NCI-H510A treated with DMSO at 0.1 percent for 48 hours (cell line): ENCODE measurements at places on chromosomes 4 and X.

- DNase-seq = no peak
Observed at GRCh38 chr4:106875340-106875739, 160.8 kb downstream of the DKK2 start.

- no peak for DNase-seq
Observed at GRCh38 chrX:9339603-9340491, 125.0 kb upstream of the TBL1X start.

GRCh38 chr4:141580523-141580922 is 55.9 kb upstream of the IL15 start:
- no peak for DNase-seq

GRCh38 chr4:77629885-77630284 is 24.3 kb downstream of the CXCL13 start:
- no peak for DNase-seq

GRCh38 chrX:34377645-34378044 is 245.5 kb upstream of the FAM47A start:
- DNase-seq = no peak

GRCh38 chr4:6942238-6942800 is 32.7 kb downstream of the TBC1D14 start:
- DNase-seq = no peak

DNA sequence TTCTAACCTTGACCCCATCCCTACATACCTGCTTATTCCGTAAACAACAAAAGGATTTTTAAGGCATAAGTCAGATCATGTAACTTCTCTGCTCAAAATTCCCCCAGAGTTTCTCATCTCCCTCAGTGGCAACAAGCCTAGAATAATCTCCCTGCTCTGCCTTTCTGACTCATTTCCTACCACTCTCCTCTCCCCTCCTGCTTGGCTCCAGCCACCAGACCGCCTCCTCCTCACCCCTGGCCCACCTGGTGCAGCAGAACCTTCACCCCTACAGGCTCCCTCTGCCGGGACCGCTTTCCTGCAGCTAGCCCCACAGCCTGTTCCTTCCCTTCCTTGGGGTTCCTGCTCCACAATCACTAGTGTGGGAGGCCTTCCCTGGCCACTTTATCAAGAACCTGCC is 32.1 kb downstream of the TSPAN5 start:
- no peak for DNase-seq

GRCh38 chr4:8108991-8109390 is 49.6 kb downstream of the ABLIM2 start:
- no peak for DNase-seq

DNA sequence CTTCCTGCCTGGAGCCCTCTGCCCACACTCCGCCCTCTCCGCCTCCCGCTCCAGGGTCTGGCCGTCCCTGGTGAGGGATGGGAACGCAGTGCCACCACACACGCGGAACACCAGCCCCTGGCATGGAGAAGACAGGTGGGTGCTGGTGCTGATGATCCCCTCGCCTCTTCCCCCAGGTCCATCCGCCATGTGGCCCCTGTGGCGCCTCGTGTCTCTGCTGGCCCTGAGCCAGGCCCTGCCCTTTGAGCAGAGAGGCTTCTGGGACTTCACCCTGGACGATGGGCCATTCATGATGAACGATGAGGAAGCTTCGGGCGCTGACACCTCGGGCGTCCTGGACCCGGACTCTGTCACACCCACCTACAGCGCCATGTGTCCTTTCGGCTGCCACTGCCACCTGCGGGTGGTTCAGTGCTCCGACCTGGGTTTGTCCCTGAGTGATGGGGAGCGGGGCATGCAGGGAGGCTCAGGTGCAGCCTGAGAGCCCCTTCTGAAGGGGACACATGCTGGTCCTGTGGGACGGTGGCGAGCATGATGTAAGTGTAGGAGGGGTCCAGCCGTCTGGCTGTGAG is 9.8 kb downstream of the BGN start:
- DNase-seq = no peak
